SIG-M5 (cell line): ENCODE measurements at places on chromosomes 6 and 20.

DNA sequence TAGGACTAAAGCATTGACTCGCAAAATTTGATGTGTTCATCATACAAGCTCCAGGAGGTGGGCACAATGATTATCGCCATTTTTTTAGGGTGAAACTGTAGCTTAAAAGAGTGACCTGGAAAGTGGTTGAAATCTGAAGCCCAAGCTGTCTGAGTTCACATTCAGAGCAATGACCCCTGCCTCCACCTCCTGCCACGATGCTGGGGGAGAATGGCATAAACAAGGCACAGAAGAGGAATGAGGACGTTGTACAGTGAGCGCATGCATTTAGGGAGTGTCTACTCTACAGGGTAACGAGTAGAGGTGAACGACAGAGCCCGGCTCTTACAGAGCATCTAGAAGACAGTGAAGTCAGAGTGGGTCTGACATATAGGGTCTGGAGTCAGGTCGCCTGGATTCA lies 37.2 kb downstream of the CNKSR3 start:
- no peak for DNase-seq

DNA sequence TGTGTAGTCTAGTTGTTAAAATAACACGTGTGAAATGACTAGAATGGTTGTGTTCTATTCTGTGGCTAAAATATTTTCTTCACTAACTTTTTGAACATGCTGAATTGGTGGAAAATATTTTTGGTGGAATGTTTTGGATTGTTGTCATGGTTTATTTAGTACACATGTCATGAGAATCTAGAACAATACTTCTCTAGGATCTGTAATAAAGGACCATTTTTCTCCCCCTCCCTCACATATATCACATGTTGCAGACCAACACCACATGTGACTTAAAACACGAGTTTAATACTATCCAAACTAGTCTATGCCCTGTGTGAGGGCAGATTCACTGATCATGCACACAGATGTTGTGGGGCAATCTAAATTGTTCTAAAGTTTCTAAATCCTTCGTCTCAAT lies 29.2 kb downstream of the FIG4 start:
- no peak for DNase-seq

DNA sequence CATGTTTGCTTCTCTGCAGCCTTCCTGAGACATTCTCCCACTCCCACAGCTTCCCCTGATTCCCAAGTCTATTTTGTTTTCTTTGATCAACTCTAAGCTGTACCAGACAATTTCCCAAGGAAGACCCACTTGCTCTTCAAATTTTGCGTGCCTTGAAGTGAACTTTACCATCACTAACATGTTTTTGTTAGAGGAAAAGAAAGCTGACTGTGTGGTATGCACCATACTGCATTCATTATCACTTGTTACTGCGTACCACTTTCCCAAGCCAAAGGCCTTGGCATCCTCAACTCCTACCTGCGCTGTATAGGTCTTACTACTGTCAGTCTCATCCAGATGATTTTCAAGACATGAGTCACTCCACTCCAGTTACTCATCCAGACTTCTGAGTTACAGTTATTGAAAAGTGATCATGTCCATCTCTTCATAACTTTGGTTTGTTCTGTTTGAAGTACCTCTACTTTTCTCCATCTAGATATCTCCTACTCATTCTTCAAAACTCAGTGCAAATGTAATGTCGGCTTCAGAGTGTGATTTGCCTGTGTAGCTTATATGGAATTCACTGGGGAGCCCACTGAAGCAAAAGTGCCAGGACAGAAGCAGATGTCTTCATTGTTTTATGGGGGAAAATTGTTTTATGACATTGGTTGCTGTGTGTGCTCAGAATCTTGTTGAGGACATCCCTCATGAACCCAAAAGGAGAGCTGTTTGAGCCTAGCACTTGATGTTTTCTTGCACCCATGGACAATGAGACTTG lies 5.2 kb downstream of the RPS12 start:
- DNase-seq = no peak

GRCh38 chr6:157614026-157614568 lies 208.9 kb upstream of the SNX9 start:
- DNase-seq = no peak

- no peak for DNase-seq
These were observed 20.8 kb downstream of the CYP24A1 start for GRCh38 chr20:54153041-54153327.

- no peak for DNase-seq
These were observed 64.6 kb upstream of the OGFRL1 start for GRCh38 chr6:71224011-71224410.

GRCh38 chr6:167325766-167326165 lies 880 bp downstream of the TTLL2 start:
- DNase-seq = no peak

- no peak for DNase-seq
These were observed 50.5 kb upstream of the TRIM26 start for GRCh38 chr6:30263734-30264133.

- DNase-seq = no peak
These were observed 125.4 kb downstream of the MAN1A1 start for GRCh38 chr6:119224095-119224701.

DNA sequence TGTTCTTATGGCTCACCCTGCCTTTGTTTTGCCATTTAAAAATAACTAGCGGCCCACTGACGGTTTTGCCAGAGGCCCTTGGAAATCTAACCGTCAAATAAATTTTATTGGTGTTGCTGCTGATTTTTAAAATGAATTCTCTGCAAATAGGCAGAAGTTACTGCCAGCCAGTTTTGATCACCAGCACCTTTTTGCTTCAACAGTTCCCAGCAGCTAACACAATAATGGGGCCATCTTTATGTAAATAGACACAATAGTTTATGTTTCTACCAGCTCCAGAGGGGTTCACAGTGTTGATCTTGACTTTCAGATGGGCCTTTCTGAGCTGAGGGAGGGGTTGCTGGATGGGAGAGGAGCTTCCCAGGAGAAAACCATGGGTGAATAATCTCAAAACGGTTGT lies 11.2 kb downstream of the CD83 start:
- no peak for DNase-seq

DNA sequence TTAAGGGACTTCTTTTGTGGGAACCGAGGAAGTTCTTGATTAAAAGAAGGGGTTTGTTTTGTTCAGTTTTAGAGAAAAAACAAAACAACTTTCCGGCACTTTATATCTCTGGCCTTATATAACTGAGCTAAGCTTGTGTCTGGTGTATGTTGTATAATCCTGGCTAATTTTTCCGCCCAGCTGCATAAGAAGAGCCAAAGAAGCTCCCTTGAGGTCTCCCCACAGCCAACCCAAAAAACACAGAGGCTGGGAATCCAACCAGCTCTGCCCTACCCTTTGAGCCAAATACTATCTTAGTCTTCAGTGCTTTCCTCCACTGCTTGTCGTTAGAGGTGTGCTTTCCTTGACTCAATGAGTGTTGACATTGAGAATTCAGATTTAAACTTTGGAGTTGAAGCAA lies 45.5 kb upstream of the RNF146 start:
- no peak for DNase-seq

GRCh38 chr20:3595541-3595940 lies 67.7 kb downstream of the GFRA4 start:
- DNase-seq = no peak

- DNase-seq = no peak
These were observed 28.5 kb upstream of the ERVFRD-1 start for GRCh38 chr6:11140056-11140455.
